ENCODE measurements at places on chromosomes 3 and 15.

DNA sequence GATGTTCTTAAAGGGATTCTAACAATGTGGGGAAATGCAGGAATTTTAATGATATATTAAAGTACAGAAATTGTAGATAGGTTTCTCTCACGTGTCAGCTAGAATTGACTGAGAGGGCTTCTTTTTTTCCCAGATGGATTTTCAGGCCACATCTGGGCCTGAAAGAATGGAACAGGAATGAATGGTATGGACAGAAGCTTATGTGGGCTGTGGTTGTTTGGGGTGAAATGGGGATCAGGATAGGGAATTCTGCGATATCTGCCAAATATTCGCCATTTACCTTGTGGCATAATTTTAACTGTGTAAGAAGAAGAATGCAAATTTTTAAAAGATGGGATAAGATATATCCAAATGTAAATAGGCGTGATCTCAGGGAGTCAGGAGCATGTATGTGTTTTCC lies 45.4 kb upstream of the FAM98B start:
- no peak for DNase-seq

GRCh38 chr3:149494022-149494758 lies 19.7 kb downstream of the TM4SF4 start:
- DNase-seq, result no peak

DNA sequence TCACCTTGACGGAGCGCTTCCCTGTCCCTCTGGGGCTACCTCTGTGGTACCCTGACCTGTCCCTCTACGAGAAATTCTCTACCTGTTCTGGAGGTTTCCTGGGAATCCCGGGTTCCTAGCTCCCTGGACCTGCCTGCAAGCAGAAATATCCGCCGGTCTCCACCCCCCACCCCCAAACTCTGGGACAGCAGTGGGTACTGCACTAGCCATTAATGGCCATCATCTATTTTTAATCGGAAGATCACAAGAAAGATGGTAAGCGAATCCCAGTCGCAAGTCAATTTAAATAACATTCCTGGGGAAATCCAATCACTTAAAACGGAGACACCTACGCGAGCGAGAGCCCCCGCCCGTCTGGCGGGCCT lies 429 bp upstream of the C3orf80 start:
- no peak for DNase-seq

- DNase-seq, result no peak
Measured at GRCh38 chr3:154013736-154014135, 107.5 kb upstream of the ARHGEF26 start.

GRCh38 chr3:46168583-46169345 lies 39.3 kb downstream of the CCR1 start:
- no peak for DNase-seq

DNA sequence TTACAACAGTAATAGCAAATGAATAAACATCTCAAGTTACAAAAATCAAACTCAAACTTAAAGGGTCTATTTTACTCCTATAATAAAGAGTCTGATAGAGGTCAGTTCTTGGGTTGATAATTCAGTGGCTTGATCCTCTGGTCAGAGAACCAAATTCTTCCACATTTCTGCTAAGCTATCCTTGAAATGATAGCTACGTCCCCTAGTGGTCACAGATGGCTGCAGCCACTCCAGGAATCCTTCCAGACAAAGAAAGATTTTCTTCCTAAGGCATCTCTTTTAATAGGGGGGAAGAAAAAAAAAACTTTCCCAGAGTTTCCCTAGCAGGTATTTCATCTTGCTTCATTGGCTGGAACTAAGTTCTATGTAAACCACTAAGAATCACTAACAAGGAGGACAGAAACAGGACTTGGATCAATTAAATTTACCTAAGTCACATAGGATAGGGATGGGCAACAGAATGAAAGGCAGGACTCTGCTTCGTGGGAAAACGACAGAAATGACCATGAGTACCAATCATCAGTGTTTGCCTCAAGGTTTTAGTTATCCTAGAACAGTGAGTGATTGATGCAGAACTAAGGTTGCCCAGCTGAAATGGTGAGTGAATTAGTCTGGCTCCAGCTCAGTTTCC lies 160.7 kb downstream of the STAC start:
- no peak for DNase-seq

- DNase-seq, result peak; percentile 22
Measured at GRCh38 chr15:96053031-96053780, 277.3 kb upstream of the NR2F2 start.

- DNase-seq, result no peak
Measured at GRCh38 chr3:69881756-69882428, 117.6 kb upstream of the SAMMSON start.

GRCh38 chr3:31862666-31863279 lies 118.3 kb downstream of the OSBPL10 start:
- DNase-seq, result no peak

DNA sequence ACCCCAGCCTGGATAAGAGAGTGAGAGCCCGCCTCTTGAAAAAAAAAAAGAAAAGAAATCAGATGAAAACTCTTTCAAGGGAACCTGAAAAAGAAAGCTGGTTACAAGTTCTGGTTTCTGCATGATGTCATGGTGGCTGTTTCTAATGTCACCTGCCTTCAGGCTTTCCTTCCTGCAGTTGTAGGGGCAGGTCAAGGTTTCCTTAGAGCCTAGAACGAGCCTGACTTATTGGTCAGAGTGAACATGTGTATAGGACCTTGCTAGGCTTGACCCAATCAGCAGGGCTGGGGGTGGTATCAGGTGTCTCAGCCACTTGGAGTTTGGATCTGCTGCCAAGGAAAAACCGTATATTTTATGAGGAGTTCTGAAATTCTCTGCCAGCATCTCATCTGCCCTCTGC lies 3.8 kb downstream of the IVD start:
- DNase-seq, result no peak

- no peak for DNase-seq
Measured at GRCh38 chr15:85837881-85838280, 43.2 kb upstream of the KLHL25 start.

- DNase-seq, result no peak
Measured at GRCh38 chr3:178059836-178060235, 476.4 kb upstream of the KCNMB2 start.

- DNase-seq, result no peak
Measured at GRCh38 chr15:39215015-39215414, 365.9 kb upstream of the THBS1 start.

DNA sequence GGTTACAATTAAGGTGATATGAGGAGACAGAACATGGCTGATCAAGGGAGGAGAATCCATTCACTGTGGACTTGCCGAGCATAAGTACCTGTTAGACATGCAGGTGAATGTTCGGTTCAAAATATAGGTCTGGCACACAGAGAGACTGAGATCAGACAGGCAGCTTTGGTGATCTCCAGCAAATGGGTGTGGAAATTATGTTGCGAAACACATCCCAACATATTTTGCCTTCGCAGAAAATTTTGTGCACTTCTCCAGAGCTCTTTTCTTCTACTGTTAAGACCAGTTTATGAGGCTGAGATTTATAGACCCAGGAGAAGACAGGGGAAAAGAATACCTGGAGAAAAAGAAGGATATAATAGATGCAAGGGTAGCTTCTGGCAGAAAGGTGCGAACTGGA lies 183.2 kb downstream of the NEK10 start:
- DNase-seq, result no peak

DNA sequence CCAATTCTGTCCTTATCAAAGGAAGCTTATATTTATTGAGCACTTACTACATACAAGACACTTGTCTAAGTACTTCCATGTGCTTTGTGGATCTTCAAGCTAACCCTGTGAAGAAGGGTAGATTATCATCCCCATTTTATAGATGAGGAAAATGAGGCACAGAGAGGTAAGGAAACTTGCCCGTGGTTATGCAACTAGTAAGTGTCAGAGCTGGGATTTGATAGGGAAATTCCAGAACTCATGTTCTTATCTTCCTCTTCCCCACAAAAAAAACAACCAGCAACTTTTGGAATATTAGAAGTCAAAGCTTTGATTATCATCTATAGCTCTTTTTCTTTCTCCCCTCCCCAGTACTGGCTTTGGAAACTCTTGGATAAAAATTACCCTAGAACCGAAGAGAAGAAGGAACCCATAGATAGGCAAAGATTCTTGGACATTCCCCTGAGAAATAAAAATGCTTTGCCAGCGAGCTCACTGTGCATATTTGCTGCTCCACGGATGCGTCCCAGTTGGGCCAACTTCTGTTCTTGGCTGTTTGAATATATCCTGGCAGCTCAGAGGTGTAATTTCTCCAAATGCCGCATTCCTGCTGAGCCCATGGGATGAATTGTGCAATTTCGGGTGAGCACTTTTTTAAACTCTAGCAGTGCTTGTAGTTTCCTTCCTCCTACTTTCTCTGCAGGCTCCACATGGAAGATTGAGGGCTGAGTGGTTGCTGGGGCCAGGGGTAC lies 591.5 kb upstream of the CFAP20DC start:
- peak; percentile 25 for DNase-seq

- no peak for DNase-seq
Measured at GRCh38 chr3:68819361-68819760, 113.0 kb downstream of the TAFA4 start.

- no peak for DNase-seq
Measured at GRCh38 chr3:138938877-138939560, 7.9 kb downstream of the FOXL2 start.

DNA sequence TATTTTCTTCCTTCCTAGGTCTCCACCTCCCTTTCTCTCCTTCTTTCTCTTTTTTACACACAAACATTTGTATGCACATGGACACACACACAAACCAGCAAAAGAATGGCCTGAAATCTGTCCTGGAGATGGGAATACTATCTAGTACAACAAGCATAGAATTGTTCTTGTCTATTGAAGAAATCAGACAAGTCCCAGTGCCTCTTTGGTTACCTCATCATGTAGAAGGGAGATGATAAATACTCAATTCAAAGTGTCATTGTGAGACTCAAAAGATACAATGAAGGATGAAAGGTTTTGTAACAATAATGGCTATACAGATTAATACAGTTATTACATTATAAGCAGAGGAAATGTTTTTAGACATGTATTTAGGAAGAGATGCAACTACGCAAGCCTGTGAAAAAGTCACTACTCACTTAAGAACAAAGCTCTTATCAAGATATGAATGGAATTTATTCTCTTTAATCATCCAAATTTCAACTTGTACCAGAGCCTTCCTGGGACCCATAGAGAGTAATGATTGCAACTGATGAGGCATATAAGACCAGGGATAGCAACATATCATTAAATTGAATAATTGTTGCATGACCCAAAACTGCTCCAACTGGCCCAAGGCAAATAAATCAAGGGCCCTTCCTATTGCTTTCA lies 43.2 kb downstream of the P3H2 start:
- no peak for DNase-seq

DNA sequence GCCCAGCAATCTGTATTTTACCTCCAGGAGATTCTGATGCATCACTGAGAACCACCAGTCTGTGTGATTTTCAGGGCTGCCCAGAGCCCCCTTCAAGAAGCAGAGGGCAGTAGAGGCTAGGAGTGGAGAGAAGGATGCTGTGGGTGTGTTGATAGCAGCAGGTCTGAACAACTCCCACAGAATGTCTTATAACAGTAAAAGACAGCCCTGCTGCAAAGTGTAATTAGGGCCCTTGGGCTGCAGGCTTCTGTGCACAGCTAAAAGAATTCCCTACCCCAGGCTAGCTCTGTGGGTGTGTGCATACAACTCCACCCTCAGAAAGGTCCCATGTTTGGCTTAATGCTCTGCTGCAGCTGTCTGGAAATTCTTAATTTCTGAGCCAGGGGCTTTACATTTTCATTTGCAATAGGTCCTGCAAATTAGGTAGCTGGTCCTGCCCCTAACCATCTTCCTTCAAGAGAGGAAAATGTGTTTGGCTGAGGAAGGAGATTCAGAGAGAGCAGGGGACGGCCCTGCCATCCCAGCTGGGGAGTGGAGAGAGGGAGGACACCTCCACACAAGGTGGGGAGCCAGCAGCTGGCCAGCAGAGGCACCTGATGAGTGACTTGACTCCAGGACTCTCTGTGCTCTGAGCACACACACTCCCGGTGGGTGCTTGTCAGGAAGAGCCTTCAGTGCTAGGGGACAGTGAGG lies 43.2 kb upstream of the RAB6B start:
- DNase-seq, result no peak

- no peak for DNase-seq
Measured at GRCh38 chr3:41673650-41674049, 288.3 kb downstream of the ULK4 start.

GRCh38 chr15:92683511-92683834 lies 27.9 kb upstream of the FAM174B start:
- no peak for DNase-seq

- DNase-seq, result no peak
Measured at GRCh38 chr15:65028338-65028737, 1.1 kb downstream of the MTFMT start.

- no peak for DNase-seq
Measured at GRCh38 chr3:156728267-156728985, 54.0 kb downstream of the TIPARP start.

GRCh38 chr3:39170461-39170860 lies 17.1 kb upstream of the CSRNP1 start:
- DNase-seq, result no peak

- DNase-seq, result no peak
Measured at GRCh38 chr15:42404461-42405235, 45.3 kb downstream of the CAPN3 start.

DNA sequence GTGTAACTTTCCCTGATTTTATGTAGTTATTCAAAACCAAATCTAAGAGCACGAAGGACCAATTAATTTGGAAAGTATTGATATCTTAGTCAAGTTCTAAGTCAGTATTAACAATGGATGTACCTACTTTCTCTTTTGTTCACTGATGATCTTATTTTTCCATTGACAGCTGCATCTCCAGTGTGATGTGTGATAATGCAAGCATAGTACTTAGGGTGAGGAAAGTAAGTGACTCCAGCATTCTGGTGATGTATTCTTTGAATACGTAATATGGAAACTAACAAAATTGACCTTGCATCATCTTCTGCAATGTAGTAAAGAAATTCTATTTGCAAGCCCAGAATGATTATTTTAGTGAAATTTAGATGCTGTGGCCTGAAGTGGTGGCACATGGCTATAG lies 22.4 kb downstream of the FBXW12 start:
- DNase-seq, result no peak

DNA sequence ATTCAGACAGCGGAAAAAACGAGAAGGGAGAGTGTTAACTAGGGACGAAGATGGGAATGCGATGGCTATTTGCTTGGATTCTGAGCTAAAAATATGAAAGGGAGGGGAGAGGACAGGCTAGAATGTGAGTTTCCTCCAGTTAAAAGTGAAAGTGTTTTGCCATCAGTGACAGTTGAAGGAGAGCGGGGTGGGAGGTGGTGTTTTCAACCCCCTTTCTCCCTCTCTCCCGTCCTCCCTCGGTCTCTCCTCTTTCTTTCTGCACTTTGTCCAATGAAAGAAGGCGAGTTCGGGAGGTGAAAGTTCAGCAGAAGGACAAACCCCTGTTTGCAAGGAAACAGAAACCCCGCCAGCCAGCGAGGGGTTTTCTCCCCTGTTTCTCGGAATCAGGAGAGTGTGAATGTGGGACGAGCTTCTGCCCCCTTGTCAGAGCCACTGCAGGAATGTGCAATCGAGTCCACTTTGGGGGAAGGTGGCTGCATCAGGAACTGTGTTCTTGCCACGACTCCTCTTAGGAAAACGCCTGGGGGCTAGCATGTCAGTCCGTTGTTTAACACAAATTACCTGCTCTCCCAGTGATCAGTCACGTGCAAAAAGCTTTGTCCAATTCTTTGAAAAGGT lies 975 bp upstream of the FOXP1 start:
- peak; percentile 41 for DNase-seq

GRCh38 chr3:129343643-129344360 lies 65.1 kb downstream of the HMCES start:
- no peak for DNase-seq
